CMK (cell line): ENCODE measurements at places on chromosomes 3 and 15.

- DNase-seq, result no peak
These were observed 29.1 kb upstream of the SCG3 start for GRCh38 chr15:51652084-51652668.

- DNase-seq, result no peak
These were observed 11.2 kb downstream of the EXD1 start for GRCh38 chr15:41219381-41219780.

DNA sequence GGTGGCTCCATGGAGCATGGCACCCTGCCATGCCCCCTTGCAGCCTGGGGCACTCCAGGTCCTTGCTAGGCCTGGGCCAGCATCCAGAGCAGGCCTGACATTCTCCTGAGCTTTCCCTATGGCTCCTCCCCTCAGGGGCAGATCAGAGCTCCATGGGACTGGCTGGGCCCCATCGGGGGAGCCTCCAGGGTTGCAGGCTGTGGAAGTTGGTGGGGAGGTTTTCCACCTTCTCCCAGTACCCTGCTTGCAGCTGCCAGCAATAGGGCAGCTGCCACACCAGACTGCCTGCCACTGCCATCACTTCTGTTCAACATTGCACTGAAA lies 75.7 kb upstream of the TP63 start:
- no peak for DNase-seq

DNA sequence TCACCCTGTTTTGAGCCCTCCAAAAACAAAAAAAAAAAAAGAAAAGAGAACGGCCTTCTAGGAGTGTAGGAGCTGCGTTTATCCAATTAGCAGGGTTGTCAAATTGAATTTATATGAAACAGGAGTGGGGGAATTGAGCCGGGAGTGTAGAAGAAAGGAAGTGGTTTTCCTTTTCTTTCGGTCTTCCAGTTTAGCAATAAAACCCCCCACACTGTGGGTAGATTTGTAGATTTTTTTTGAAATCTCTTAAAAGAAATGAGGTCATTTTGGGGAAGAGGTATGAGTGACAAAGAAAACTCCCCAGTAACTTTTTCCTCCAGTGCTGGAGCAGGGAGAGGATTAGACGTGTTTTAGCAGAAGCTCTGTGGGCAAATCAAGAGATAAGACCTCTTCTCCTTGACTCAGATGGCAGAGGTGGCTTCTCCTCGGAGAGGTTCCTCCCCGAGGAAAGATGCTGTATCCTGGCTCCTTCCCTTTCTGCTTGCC lies 30.8 kb downstream of the BOC start:
- no peak for DNase-seq

- DNase-seq, result no peak
These were observed 179.4 kb downstream of the VGLL4 start for GRCh38 chr3:11464356-11464755.

- no peak for DNase-seq
These were observed 106.0 kb upstream of the LINGO1 start for GRCh38 chr15:77738441-77739302.

- no peak for DNase-seq
These were observed 670 bp downstream of the PRKCI start for GRCh38 chr3:170222647-170223541.

DNA sequence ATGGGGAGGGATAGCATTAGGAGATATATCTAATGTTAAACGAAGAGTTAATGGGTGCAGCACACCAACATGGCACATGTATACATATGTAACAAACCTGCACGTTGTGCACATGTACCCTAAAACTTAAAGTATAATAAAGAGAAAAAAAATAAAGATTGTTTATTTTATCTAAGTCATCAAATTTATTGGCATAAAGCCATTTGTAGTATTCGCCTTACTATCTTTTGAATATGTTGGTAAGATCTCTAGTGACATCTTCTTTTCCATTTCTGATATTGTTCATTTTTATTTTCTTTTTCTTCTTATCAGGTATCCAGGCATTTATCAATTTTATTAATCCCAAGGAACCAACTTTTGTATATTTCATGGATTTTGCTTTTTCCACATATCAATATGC lies 5.8 kb upstream of the ABHD5 start:
- no peak for DNase-seq

DNA sequence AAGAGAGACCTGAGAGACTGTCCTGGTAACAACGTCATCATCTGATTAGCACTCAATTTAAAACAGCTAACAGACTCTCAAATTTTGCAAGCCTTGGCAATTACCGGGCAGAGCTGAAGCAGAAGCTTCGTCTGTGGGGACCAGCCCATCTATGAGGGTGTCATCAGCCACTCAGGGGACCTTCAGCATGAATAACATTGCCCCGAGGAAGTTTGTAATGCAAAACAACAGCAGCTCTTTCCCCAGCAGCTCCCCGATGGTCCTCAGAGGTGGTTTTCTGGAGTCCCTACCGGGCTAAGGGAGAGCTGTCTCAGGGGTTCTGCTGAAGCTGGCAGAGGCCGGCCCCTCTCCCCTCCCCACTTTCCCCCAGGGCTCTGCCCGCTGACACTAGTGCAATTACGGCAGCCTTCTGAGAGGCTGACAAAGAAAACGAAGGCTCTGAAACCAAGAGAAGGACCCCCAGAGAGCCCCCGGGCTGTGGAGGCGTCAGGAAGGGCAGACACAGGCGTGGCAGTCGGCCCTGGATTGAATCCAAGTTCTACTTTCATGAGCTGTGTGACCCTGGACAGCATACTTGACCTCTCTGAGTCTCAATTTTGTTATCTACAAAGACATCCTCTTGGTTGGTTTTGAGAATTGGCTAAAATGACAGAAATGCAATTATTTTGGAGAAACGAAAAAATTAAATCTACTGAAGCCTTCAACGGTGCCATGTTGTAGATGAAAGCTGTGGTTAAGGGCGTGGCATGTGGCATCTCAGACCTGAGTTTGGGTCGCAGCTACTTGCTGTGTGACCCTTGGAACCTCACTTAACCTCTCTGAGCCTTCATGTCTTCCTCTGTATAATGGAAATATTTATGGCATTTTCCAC lies 102.1 kb upstream of the TLE3 start:
- DNase-seq, result no peak

- no peak for DNase-seq
These were observed 5.1 kb upstream of the MUC20 start for GRCh38 chr3:195715583-195716266.

GRCh38 chr3:188253800-188254452 lies 100.0 kb downstream of the LPP start:
- no peak for DNase-seq

DNA sequence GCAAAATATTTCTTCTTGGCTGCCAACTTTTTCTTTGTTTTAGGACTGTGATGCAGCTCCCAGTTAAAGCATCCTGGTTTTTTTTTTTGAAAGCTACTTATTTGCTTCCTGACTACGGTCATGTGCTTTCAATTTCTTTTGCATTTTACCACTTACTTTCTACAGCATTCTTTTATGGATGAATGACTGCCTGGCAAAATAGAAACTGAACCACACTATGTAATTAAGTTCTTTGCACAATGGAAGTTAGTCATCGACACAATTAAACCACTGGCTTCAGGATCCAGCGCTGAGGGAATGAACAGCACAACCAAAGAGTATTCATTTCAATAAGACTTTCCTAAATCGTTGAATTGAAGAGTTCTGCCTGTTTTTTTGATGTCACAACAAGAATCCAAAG lies 82.2 kb upstream of the EPHA3 start:
- DNase-seq, result no peak

- DNase-seq, result no peak
These were observed 256.1 kb upstream of the HES1 start for GRCh38 chr3:193879864-193880242.

DNA sequence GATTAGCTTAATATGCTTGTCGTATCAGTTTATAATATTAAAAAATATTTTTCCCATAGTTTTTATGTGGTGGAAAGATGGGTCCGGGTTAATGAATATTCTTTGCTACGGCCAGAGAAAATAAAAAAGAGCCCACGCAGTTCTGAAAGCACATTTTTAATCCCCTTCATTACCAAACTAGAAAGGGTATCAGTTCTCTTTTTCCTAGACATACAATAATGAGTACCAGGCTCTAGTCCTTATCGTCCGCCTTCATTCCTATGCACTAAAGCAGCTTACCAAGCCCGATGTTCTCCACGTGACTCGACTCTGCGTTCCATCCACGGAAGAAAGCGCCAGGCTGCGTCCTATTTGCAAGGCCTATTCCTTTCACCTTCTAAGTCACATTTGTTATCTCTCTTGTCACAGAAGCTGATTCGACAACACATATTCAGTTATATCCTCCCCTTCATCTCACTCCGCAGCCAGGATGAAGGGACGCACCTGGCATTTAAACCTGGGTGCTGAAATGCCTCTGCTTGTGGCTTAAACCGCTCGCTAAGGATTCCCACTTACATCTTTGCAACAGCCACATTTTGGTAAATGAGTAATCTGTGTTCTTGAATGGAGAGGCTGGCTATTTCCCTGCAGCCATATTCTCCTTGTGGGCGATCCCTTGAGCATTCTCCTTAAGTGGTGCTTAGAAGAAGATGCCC lies 257.0 kb downstream of the CD47 start:
- DNase-seq, result no peak

DNA sequence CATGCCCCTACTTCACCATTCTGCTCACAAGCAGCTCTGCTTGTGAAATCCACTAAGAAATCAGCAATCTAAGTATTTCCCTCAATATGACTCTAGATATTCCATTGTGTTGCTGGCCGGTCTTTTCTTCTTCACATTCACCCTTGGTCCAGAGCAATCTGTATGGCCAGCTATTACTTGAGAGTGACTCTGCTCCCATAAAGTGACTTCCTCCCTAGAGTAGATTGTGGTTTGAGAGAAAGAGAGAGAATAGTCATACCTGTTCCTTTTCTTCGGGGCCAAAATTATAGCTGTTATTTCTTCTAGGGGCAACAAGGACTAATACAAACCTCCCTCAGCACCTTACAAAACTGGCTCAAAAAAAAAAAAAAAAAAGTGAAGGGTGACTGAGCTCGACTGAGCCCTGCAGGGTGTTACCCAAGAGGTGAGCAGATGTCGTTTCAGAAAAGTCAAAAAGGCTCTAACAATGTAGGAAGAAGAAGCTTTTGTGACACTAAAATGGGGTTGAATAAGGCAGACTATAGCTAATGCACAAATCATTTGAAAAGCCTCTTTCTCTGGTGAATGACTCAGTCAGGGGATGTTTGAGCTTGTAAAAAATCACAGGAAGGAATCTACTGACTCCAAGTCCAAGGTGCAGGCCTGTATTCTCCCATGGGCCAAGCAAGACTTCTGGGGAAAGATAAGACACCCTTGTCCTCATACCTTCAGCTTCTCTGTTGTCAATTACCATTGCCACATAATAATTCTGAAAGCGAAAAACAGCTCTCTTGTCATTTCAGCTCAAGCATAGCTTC lies 161.0 kb upstream of the SLC24A5 start:
- DNase-seq, result no peak

DNA sequence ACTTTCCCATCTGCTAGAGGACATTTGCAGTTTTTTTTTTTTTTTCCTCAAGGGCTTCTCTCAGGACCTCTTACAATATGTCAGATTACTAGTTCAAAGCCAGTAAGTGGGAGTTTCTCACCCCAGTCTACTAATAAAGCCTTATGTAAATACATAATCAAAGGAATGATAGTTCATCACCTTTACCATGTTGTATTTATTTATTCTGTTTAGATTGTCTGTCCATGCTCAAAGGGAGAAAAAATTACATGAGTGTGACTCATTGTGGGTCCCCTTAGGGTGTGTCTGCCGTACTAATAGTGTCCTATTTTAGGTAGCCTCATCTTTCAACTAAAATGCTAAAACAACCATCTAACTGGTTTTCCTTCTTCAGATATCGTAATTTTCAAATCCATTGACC lies 917.6 kb downstream of the EPHA3 start:
- DNase-seq, result no peak

GRCh38 chr15:78355177-78355576 lies 15.0 kb downstream of the CRABP1 start:
- no peak for DNase-seq

GRCh38 chr15:52220937-52221660 lies 29.9 kb upstream of the GNB5 start:
- DNase-seq, result no peak

GRCh38 chr15:56798639-56799038 lies 65.3 kb upstream of the ZNF280D start:
- DNase-seq, result no peak

DNA sequence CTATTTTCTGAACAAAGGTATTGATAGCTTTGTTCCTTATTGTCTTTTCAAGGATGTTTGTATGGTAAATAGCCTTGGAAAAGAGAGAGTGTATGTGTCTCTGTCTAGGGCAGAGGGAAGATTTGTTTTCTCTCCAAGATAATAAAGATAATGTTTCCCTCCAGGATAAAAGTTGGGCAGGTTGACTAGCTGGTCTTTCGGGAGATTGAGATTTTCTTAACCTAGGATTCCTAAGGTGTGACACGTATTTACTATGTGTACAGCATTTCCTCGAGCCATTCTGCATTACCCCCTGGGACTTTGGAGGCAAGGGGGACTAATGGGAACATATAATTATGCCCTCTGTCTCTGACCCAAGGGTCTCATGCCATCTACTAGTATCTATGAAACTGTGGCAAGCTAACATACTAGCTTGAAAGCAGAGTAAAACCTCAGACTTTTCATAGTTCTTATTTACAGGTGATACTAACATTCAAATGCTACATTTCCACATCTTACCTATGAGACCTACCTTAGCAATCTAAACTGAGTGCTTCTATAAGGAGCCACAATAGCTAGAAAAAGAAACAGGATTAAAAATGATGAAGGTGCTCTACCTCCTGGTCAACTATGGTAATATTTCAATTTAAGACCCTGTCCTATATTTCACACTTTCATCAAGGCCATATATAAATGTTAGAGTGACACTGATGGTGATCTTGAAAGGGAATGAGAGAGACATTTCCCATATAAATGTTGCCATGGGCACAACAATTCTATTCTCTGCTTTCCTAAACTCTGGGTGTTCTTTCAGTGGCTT lies 252.9 kb upstream of the CBLB start:
- no peak for DNase-seq

- DNase-seq, result peak; percentile 32
These were observed 568 bp downstream of the SENP2 start for GRCh38 chr3:185586686-185587039.
